Activated CD4-positive, alpha-beta T cell treated with anti-CD3 and anti-CD28 coated beads for 36 hours (primary cell): ENCODE measurements at places on chromosomes 12 and 14.
A peak's percentile ranks its signal among the peaks of the same experiment; 100 is the strongest.

DNA sequence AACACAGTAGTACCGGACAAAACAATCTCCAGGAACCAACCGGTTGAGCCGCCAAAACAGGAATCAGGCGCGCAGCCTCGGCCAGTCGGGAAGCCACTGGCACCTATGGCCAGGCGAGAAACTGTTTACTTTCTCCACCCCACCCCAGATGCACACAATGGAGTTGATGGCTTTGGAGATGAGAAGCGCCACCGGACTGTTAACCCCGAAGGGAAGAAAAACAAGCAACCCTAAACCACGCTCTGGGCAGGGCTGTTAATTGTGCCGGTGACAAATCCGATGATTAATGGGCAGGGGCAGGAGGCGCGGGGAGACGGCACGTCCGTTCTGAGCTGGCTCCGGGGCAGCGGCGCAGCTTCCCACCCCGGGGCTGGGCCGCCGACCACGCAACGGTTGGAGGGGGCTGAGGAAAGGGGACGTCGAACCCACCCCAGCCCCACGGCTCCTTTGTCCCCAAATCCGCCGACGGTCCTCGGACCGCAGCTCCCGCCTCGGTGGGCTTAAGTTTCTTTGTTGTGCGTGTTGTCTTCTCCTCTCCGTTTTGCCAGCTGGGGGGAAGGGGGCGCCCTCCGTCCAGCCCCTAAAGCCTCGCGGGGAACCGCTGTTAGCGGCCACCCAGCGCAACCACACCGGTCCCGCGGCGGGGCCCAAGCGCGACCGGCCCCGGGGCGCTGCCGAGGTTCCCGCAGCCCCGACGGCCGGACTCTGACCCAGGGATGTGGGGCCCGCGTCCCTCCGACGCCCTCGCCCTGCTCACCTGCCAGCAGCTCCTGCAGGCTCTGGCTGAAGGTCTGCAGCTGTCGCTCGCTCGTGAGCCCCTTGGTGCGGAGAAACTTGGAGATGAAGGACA lies 790 bp downstream of the BTG1 start:
- peak; percentile 71 for DNase-seq

DNA sequence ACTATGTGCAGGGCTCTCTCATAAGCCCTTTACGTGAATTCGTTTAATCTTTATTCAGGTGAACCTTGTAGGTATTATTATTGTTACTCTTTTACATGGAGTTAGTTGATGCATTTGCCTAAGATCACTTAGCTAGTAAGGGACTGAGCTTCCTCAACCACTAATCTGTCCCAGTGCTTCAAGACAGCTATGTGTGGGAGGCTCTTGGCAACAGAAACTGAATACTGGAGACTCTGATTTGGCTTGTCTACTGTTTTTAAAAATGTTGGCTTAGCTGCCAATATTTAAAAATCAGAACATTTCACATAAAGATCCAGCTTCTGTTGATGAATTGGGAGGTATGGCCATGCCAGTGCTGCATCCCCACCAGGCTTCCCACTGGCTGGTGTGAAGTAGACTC lies 6.8 kb downstream of the KNTC1 start:
- DNase-seq: no peak

- peak; percentile 87 for DNase-seq
Observed at GRCh38 chr14:77641534-77642341, 25.3 kb upstream of the SPTLC2 start.

- peak; percentile 25 for DNase-seq
Observed at GRCh38 chr12:102376181-102376747, 104.1 kb downstream of the IGF1 start.

DNA sequence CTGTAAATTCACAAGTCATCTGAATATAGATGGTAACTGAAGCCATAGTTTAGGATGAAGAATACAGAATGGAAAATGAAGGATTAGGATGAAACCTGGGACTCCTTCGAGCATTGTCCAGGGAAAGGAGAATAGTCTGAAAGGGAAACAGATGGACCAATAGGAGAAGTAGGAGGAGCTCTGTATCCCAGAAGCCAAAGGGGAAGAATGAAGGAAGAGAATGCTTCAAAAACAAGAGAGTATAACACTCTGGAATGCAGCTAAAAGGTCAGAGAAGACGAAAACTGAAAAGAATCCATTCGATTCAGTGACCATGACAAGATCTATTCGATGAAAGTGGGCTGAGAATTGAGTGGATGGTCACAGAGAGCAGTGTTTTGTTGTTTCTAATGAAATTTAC lies 1.0 kb downstream of the GMFB start:
- DNase-seq: no peak

DNA sequence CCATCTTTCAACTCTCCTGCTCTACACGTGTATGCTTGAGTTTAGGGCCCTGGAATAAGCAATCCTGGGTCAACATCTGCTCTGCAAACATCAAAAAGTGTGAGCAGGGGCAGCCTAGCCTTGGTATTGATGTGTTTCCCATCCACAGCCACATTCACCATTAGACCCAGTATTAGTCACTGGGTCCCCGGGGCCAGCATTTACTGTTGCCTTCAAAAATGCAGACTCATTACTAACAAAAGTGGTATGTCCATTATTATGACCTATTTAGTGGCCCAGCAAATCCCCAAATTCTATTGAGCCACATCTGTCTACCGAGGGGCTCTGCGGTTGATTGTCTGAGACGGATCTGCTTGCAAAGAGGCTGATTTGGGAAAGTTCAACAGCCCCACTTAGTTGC lies 661.8 kb downstream of the DIO2 start:
- DNase-seq: no peak

DNA sequence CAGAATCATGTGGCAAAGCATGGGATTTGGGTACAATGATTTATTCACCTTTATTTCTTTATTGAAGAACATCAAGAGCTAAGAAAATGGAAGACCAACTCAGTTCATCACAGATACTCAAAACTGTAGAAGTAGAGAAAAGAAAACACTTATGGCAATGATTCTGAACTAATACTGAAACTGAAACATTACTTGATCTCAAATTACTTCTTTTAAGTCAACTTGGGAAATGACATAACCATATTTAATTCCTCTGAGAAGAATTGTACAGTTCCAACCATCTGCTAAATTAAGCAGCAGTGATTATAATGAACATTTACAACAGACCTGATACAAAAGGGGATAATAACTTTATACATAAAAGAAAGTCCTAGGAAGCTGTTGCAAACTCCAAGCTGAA lies 466.5 kb downstream of the TMTC2 start:
- no peak for DNase-seq

GRCh38 chr14:69845787-69846186 lies 33.4 kb upstream of the SMOC1 start:
- no peak for DNase-seq
